ENCODE measurements at places on chromosomes 12 and 14.

DNA sequence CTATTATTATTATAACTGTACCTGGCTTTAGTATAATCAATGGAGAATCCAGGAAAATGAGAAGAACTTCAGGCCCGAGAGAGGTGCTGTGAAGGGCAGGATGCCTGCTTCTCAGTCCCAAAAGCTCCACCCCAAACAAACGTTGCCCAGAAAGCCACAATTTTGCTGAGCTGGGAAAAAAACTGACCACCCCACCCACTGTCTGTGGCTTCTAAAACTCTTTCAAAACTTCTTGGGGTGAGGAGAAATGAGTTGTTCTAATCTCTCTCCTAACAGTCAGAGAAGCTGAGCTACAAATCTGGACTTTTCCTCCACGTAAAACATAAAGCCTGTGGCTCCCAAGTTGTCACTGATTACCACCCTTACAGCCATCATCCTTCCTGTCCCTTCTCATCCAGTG, 13.4 kb downstream of the VDR start:
- no peak for DNase-seq

DNA sequence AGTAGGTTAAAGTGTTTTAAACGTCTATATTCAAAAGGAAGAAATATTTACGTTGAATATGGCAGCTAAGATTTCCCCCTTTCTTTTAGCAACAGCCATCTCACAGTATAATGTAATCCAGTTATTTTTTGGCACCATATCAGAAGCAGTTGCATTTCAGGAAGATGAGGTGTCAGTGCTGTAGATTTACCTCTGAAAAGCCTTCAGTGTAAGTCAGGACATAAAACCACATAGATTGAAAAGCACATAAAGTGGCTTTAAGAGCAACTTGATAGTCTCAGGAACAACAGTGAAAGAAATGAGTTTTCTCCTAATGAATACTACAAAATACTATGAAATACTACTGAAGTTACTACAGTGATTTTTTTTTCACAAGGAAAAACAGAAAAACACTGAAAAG, 6.9 kb downstream of the MLH3 start:
- no peak for DNase-seq

- no peak for DNase-seq
Measured at GRCh38 chr12:52006726-52007157, at the start of gene TAMALIN. TAMALIN (plus strand) TSS chr12:52006946; CDS start chr12:52007020, 74 bp downstream.

GRCh38 chr12:58361056-58361455, 419.7 kb downstream of the ATP23 start:
- DNase-seq, result no peak

DNA sequence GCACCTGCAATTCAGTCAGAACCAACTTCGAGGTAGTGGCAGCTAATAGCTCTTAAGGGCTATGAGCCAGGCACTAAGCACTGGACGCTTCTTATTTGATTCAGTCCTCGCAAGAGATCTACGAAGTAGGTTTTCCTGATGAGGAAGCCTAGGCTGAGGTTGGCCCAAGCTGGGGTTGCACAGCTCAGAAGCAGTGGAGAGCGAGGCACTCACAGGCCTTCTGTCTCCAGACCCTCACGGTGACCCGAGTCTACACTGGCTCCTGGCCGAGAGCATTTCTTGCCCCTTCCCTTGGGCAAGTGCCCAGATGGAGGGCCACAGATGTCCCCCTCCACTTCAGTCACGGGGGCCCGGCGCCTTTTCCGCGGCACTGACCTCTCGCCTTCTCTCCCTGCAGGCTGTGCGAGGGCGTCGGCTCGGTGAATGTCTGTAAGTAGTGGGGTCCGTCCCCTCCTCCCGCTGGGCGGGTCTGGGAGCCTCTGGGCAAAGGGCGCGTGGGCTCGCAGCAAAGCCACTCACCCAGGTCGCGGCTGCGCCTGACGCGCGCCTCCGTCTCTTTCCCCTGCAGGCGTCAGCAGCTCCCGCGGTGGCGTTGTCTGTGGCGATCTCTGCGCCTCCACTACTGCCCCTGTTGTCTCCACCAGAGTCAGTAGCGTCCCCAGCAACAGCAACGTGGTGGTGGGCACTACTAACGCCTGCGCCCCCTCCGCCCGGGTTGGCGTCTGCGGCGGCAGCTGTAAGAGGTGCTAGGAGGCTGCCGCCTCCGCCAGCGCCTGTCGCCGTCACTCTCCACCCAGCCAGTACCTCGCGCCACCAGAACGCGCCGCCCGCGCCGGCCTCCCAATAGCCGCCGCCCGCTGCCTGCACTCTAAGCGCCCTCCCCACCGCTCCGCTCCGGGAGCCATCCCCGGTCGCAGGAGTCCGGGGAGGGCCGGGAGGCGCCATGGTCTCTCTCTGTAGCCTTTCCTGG, 13.1 kb downstream of the KRT83 start:
- DNase-seq, result no peak

DNA sequence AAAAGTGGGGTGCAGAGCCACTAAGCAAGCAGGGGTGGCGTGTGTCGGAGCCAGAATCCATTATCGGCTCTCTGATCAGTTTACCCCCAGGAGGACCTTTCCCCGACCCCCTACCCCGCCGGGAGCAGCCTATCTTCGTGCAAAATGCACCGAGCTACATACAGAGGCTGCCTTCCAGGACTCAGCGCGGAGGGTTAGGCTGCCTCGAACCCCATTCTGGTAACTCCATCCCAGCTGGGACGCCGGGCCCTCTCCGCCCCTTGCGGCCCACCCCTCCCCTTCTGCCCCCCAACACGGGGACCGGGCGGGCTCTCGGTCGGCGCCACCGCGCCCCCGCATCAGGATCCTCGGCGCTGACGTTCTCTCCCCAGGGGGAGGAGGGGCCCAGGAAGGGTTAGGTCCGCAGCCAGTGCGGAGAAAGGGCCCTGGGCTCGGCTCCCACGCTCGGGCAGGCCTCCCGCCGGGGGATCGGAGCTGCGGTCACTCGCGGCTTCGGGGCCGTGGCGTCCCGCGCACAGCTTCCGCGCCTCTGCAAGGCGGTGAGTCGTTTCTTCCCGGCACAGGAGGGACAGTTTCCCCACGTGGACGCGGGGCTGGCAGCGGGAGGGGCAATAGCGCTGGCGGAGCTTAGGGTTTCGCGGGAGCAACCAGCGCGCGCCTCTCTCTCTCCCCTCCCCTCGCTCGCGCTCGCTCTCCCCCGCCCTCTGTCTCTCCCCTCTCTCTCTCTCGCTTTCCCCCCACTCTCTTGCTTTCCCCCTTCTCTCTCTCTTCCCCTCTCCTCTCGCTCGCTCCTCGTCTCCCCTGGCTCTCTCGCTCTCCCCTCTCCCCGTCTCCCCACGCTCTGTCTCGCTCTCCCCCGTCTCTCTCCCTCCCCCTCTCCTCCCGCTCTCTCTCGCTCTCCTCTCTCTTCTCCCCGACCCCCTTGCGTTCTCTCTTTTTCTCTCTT, 12.5 kb upstream of the MAP3K9 start:
- DNase-seq, result no peak

GRCh38 chr14:22184830-22185168, 404.2 kb downstream of the DAD1 start:
- no peak for DNase-seq

DNA sequence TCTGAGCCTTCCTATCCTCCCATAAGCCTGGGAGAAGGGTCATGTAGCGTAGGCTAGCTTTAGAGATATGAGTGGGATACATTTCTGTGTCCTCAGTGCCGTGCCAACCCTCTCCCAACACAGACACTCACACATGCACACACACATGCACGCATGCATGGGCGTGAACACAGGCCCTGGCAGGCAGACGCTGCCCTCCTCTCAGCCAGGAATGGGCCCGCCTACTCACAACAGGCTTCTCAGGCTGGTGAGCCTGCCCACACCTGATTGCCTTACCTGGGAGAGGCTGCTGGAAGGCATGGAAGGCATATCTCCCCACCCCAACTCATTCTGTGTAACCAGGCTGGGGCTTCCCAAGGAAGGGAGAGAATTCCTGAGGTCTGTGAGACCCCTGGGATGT, 12.8 kb upstream of the ACVR1B start:
- no peak for DNase-seq

DNA sequence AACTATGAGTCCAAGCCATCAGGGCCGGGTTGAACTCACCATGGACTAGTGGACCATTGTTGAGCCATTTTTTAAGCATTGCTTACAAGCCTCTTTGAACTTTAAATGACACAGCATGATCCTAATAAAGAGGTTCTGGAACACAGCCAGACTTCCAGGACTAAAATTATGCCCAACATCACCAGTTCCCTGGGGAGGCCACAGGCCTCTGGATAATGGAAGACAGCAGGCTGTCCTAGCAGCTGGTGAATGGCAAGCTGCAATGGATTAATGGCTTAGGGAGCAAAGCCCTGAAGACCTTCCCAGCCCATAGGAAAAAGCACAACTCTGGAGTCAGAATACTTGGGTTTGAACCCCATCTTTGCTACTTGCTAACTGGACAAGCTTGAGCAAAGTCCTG, 71.3 kb downstream of the FLRT2 start:
- DNase-seq, result no peak

- DNase-seq, result no peak
Measured at GRCh38 chr12:69238589-69239351, 599 bp upstream of the CPSF6 start.

DNA sequence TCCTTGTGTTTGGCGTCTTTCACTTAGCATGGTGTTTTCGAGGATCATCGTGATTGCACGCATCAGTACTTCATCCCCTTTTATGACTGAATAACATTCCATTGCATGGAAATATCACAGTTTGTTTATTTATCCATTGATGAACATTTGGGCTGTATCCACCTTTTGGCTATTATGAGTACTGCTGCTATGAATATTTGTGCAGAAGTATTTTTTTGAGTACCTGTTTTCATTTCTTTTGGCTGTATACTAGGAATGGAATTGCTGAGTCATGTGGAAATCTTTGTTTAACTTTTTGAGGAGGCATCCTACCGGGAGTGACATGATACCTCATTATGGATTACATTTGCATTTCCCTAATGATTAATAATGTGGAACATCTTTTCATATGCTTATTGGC, 66.4 kb downstream of the WNK1 start:
- no peak for DNase-seq

DNA sequence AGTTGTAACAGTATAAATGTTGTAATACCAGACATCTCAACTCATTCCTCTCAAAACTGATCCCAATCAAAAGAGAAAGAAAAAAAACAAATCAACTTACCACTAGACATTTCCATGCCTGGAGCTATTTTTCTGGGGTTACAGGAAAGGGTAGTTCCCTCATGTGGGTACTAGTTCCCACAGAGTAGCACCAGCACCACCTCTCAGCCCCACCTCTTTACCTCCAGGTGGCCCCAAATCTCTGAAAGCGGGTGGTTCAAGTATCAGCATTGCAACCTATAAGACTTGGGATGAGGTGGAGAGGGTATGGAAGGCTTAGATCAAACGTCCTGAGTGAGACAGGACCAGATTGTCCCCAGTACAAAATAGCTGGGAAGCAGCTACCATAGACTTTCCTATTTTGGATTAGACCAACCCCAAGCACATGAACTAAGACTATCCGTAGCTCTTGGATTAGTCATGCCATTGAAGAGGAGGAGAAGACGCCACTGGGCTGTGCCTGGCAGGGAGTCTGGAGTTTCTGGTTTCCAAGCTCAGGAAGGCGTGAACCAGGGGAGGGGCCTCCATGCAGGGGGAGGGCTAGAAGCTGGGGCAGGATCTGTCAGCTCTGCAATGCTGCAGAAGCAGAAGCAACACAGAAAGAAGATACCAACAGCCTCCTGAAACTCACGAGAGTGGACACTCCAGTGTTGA, at the start of gene SLC39A2:
TSS of gene SLC39A2 (plus strand) at position 620 of the 693 bp plus-strand sequence. CDS start 154 bp downstream, outside the sequence.
- DNase-seq, result no peak

DNA sequence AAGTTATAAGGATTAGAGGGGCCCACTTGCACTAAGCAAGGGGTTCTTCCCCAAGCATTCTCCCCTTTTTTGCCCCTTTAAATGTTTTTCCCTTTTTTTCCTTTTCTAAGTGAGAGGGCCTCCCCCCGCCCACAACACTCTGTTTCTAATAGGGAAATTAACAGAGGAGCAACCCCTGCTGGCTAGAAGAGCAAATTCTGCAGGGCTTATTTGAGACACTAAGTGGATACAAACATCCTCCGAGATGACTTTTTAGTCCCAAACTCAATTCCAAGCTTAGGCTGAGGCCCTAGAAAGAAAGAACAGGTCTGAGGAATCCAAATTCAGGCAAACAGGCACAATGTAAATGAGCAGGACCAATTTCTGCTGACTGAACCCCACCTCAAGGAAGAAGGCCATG, 138.9 kb downstream of the GPR65 start:
- no peak for DNase-seq

DNA sequence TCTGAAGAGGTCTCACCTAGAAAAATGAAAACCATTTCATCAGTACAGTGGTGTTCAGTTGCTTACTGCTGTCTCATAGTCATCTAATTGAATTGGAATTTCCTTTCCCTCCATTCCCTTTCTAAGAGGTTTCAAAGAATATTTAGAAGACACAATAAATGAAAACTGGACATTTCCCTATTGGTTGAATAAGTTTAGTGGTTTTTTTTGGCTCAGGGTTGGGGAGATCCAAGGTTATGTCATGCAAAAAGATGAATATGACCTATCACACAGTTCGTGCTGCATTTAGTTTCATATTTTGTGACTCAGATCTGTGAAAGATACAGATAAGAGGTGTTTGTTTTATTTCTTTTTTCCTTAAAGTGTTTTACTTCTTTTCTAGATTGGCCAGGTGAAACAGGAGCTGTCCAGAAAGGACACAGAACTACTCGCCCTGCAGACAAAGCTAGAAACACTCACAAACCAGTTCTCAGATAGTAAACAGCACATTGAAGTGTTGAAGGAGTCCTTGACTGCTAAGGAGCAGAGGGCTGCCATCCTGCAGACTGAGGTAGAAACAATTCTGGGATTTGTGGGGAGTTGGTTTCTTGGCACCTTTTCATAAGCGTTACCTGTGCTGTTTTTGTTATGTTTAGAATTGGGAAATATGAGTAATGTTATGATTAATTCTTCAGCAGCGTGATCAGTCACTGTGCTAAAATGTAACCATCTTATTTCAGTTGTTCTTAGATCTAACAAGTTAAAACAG, 124.6 kb downstream of the ERC1 start:
- DNase-seq, result no peak

- DNase-seq, result no peak
Measured at GRCh38 chr12:45909041-45909713, 81.2 kb downstream of the SCAF11 start.

DNA sequence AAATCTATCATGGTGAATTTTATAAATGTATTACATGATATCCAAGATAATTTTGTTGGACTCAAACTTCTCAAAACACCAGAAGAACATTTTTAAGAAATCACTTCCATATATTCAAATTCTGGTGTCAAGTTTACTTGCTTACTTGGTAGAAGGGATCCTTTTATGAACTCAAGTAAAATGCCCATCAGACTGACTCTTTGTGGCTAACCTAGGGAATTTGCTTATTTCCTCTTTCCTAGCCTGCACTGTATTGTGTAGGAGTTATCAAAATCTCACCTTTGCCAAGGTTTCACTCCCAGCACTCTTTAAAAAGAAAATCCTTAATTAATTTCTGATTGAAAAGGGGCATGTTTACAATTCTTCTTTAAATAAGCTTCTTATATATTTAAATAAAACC, 196.5 kb downstream of the DUSP6 start:
- no peak for DNase-seq

DNA sequence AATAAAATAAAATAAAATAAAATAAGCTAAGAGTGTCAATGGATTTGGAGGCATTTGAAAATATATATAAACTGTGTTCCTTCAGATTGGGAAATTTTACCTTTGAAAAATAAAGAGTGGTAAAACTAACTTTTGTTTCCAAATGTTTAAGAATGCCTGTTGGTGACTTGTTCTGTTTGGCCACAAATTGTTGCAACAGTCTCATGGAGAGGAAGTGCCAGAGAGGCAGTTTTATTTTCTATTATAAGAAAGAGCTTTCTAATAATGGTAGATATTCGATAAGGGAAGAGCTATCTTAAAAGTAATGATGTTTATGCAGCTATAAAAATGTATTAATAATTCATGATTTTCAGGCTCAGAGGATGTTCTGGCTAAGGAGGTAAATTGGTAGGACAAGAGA, 68.8 kb upstream of the MDGA2 start:
- DNase-seq, result no peak

Data from thoracic aorta (tissue), 2 donors.